ENCODE measurements at places on chromosomes 7 and 10. TPM values are rescaled to one million over a fixed set of nuclear protein-coding genes. Genes with fewer than 3 reads are reported as not detected.
A peak's percentile ranks its signal among the peaks of the same experiment; 100 is the strongest.

GRCh38 chr7:42274053-42274452, 37.0 kb upstream of the GLI3 start:
- H3K27me3 ChIP-seq, result peaks cover 17% of the 10 kb centered on the region
- peaks cover 3% of the 10 kb centered on the region for H3K36me3 ChIP-seq
- no peak overlapping the region for H3K4me3 ChIP-seq
- H3K27ac ChIP-seq, result peak overlapping the region; percentile 20

DNA sequence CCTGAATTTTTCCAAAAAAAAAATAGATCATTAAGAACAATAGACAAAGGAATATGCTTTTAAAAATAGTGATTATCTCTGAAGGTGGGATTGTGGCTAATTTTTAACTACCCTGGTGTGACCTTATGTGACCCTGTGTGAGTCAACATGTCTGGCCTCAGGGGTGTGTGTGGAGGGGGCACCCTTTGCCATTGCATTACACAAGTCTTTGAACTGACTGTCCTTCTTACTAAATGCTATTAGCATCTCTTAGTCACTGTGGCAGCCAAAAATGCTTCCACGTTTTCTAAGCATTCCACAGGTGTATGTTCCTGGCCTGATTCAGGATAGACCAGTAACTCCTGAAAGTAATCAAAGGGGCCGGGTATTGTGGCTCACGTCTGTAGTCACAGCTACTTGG, 175.4 kb downstream of the MGMT start:
- no peaks in the 10 kb centered on the region for H3K27me3 ChIP-seq
- no peak overlapping the region for H3K27ac ChIP-seq
- H3K4me3 ChIP-seq, result no peak overlapping the region
- no peaks in the 10 kb centered on the region for H3K4me1 ChIP-seq

DNA sequence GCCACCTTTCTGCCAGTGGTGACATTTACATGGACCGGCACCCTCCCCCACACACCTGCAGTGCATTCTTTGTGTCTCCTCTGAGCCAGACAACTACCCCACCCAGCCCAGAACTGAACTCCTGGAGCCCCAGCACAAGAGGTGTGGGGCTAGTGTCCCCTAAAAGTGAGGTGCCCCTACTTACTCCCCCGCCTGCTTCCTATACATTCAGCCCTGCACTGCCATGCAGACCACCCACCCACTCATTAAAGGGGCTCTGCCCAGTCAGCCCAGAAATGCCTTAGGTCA, 1.9 kb downstream of the SAP25 start:
- H3K4me1 ChIP-seq, result peaks cover 17% of the 10 kb centered on the region
- peaks cover 7% of the 10 kb centered on the region for H3K36me3 ChIP-seq
- DNase-seq, result no peak
- H3K27me3 ChIP-seq, result no peaks in the 10 kb centered on the region
- no peak overlapping the region for H3K4me3 ChIP-seq

The CACNA2D1 gene
- 25.2 TPM for total RNA-seq
